Esophagus muscularis mucosa (tissue), 4 donors: ENCODE measurements at places on chromosomes 7 and 10. TPM values are rescaled to one million over a fixed set of nuclear protein-coding genes. Genes with fewer than 3 reads are reported as not detected.

The CCDC146 gene
- 17.4 TPM for total RNA-seq

The CAMK2B gene
- total RNA-seq: 0.50 TPM

The COL17A1 gene
- 0.29 TPM for total RNA-seq

The IDI2 gene
- not detected for total RNA-seq

The MAP3K8 gene
- 18.7 TPM for total RNA-seq

The UCMA gene
- not detected for total RNA-seq

The SPRN gene
- total RNA-seq: not detected

- no peak for DNase-seq
Measured at GRCh38 chr10:86342111-86342863, 24.3 kb downstream of the GRID1 start.

DNA sequence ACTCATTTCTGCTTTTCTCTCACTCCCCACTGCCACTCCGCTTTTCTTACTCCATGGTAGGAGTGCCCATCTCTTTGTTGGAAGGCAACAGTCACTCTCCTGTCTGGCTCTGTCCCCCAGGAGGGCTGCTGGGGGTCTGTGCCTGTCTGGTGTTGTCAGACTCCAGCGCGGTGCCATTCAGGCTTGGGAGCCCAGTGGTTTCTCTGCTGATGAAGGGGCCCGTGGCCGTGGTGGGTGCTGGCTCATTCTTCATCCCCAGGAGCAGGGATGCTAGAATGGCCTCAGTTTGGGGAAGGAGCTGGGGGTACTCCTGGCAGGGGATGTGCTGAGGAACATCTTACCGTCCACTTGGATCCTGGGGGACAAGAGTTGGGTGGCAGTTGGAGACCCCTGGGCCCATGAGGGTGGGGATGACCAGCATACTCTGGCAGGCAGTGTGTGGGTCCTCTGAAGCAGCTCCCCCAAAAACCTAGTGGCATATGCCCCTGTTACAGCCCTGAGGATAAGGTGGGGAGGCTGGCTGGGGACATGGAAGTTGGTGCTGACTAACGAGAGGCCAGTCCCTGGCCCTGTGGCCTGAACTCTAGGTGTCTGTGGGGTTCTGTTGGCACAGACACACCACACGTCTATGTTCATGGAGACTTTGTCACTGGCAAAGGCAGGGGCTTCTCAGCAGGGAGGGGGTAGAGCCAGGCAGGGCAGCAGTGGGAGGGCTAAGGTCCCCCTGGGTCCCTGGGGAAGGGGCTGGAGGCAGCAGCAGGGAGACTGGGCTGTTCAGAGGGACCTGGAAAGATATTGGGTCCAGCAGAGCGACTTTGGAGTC is 102.8 kb upstream of the RET start:
- no peak for DNase-seq

GRCh38 chr10:88733215-88733614 is 26.6 kb upstream of the LIPN start:
- DNase-seq: no peak

DNA sequence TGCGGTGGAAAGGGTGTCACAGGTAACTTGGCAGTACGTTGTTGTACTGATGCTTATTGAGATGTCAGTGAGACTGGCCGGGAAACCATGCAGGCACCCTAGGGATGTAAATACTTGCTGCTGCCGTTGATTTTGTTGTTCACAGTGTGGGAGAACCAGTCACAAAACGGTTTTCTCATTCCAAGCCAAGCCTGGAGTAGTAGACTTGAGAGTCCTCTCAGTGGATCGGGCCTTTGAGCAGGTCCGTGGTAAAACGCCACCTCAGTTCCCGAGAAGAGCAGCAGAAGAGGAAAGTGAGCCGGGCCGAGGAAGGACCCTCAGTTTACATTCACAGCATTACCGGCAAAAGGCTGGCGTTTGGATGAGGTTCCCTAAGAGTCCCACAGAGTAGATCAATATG is 1.1 kb downstream of the JAKMIP3 start:
- no peak for DNase-seq

GRCh38 chr10:8453587-8453986 is 399.1 kb downstream of the GATA3 start:
- DNase-seq: no peak

DNA sequence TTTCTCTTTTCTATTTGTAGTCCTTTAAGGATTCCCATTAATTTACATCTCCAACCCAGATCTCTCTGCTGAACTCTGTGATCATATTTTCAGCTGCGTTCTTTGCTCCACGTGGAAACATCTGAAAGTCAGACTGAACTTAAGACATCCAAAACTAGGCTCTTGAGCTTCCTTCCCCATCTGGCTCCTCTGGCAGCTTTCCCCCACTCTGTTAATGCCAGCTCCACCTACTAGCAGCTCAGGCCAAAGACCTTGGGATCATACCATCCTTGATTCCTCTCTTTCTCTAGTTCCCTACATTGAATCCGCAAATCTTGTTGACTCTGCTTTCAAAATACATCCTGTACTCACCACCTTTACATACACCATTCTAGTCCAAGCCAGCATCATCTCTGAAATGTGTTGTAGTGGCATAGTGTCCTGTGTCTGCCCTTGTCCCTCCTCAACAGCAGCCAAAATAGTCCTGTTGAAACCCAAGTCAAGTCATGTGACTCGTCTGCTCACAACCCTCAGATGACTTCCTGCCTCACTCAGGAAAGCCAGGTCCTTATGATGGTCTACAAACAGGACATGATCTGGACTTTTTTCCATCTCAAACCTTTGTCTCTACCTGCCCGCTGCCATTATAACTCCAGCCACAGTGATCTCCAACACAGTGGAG is 7.0 kb downstream of the REEP3 start:
- DNase-seq: no peak

DNA sequence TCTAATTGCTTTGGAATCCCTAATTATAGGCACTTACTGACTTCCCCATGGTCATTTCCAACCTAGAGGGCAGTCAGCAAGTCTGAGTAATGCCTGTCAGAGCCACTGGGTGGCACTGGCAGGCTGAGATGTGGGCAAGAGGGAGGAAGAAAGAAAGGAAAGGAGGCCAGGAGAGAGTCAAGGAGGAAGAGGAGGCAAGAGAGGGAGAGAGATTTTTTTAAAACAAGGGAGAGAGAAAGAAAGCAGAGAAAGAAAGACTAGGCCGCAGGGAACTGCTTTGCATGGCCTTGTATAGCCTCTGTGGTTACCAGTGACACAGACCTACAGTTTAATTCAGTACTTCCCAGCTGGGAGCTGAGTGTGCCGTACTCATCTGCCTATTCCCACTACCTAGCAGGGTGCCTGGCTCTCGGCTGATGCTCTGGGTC is 210.4 kb upstream of the ADO start:
- DNase-seq: no peak

DNA sequence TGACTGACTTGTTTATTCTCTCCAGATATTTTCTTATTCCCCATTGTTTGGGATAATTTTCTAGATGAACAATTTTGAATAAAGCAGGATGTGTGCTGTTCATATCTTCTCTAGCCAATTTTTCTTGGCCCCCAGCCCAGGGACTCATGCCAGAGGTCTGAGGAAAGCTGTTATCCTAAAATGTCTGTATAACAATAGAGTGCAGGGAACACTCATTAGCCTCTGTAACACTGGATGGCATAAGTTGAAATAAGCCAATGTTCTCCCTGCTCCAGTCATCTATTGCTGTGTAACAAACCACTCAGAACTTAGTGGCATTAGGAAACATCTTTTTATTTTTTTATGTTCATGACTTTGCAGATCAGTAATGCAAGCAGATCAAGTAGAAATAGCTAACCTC is 121.7 kb upstream of the TRIM24 start:
- DNase-seq: no peak

- DNase-seq: no peak
Measured at GRCh38 chr7:94228678-94229077, 166.0 kb upstream of the COL1A2 start.

DNA sequence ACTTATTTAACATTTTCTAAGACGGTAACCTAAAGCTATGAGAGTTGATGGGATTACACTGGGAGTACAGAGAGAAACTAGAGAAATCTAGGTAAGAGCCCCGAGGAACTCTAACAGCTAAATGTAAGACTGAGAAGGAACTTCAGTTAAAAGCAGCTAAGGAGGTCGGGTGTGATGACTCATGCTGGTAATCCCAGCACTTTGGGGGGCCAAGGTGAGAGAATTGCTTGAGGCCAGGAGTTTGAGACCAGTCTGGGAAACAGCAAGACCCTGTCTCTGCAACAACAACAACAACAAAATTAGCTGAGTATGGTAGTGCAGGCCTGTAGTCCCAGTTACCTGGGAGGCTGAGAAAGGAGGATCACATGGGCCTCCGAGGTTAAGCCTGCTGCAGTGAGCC is 24.0 kb downstream of the FRA10AC1 start:
- no peak for DNase-seq

- DNase-seq: no peak
Measured at GRCh38 chr7:82247814-82248433, 195.7 kb downstream of the CACNA2D1 start.

DNA sequence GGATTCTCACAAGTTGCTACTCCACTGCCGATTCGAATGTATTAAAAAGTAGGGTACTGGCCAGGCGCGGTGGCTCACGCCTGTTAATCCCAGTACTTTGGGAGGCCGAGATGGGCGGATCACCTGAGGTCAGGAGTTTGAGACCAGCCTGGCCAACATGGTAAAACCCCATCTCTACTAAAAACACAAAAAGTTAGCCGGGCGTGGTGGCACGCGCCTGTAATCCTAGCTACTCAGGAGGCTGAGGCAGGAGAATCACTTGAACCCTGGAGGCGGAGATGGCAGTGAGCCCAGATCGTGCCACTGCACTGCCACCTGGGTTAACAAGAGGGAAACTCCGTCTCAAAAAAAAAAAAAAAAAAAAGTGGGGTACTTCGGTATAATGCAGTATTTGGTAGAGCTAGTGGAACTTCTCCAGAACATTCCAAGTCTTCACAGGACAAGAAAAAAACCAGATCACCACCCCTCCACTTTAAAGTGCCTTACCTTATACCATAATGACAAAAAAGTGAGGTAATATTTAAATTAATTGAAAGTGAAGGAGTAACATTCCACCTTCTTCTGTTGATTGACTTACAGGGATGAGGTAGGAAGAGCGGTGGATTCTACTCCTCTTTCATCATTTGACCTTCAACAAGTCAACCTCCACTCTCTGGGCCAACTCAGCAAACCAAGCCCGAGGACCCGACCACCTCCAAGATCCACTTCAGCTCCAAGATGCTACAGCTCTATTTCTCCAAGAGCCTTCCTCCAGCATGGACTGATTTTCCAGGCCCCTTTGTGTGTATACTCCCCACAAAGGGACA is 2.0 kb downstream of the BAZ1B start:
- no peak for DNase-seq

GRCh38 chr10:128776673-128777252 is 650.5 kb upstream of the MKI67 start:
- DNase-seq: no peak

DNA sequence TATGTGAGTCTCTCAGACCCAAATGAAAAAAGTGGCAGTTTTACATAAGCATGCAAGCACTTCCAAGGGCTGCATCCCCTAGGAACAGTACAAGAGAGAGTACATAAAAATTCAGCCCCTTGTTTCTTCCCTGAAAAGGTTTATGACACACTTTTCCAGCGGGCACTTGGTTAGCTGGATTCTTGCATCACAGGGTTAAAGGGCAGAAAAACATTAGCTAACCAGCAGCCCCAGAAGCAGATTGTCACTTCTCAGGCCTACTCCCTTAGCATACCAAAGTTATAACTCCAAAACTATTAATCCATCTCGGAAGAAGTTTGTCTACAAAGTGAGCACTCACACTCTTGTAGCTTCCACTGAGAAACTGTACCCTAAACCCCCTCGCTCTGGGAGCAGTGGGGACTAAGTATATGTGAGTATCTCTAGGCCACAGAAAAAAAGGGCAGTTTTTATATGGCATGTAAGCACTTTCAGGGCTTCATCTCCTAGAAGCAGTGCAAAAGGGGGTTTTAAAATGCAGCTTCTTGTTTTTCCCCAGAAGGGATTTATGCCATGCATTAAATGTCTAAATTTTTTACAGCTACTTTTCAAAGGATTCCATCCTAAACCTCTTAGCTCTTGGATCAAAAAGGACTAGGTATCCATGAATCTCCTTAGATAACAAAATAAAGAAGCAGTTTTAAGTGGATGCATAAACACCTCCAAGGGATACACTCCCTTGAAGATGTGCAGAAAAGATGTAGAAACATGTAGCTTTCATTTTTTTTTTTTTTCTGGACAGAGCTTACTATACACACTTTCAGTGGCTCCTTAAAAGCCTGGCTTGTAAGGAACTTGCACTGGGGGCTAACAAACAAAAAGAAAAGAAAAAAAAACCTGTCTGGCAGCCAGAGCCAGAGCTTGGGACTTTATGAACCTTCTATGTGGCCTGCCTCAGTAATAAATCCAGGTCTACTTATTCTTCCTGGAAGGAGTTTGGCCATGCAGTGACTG is 956.7 kb downstream of the CCSER2 start:
- DNase-seq: no peak

DNA sequence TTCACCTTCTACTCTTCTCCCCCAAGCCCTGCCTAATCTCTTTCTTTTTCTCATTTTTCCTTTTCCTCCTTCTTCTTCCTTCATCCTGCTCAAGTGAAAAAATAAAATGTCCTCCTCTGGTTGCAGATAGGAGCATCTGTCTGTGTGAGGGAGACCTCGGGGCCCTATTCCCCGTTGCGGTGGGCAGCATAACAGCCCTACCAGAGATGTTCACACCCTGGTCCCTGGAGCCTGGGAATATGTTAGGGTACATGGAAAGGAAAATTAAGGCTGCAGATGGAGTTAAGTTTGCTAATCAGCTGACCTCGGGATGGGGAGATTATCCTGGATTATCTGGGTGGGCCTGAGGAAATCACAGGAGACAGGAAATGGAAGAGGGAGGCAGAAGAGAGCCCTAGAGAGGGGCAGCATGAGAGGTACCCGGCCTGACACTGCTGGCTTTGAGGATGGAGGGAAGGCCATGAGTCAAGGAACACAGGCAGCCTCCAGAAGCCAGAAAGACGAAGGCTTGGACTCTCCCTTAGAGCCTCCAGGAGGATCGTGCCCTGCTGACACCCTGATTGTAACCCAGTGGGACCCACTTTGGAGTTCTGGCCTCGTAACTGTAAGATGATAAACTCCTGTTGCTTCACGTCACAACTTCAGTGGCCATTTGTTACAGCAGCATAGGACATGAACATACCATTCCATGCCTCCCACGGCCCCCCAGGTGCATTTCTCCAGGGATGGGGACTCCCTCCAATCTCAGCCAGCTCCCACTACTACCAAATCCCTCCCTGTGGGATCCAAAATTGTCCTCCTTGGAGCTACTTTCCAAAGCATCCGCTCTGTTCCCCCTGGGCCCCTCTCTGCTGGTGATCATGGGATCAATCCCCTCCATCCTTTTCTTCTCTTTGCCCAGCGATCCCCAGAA is 39.0 kb upstream of the ZMIZ1 start:
- DNase-seq: no peak

GRCh38 chr10:31584876-31585275 is 265.9 kb downstream of the ZEB1 start:
- no peak for DNase-seq

GRCh38 chr10:124353896-124354295 is 64.8 kb downstream of the OAT start:
- DNase-seq: no peak
